CMK (cell line): ENCODE measurements at places on chromosomes 4 and X.
A peak's percentile ranks its signal among the peaks of the same experiment; 100 is the strongest.

DNA sequence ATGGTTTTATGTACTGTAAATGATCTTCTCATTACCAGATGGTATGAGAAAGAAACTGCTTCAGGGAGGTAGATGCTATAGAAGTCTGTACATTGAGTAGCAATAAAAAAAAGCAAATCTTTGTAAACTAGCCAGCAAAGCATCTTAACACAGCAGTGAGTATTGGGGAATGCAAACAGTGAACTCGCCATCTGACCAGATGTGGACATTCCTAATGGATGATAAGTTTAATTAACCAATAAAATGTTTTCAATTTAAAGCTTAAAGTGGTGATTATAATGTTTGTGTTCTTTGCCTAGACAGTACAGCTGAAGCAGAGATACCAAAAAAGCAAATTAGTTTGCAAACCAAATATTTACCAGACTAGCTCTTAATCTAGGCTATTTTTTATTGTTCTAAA lies 1144.2 kb downstream of the FAT4 start:
- DNase-seq = no peak

DNA sequence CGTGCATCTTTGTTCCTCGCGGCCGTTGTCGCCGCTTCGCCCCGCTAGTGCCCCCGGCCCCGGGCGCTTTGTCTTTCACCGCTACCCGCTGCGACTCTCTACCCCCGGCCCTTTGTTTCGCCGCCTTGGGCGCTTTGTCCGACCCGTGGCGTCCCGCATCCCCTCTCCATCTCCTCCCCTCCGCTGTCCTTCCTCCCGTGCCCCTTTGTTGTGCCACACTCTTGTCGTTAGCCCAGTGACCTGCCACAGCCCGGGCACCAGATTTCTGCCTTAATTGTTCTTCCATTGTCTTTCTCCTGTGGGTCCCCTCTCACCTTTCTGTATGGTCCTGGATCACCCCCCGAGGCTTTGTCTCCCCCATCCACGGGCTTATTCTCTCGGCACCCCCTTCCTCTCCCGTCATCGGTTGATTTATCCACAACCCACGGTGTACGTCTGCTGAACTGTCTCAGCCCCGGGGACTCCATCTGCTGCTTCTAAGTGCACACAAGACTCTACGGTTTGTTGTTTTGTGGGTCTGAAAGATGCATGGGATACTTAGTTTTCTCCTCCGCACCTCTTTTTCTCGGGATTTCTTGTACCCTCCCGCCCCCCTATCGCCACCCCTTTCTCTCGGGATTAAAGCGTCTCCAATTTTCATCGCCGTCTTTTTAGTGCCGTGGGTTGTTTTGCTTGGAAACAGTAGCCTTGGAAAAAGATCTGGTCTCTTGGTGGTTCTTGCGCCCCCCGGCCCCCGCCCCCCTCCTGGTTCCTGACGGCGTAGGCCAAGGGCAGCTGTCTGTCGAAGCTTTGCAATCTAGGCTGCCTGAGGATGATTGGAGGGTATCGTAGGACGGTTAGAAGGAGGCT lies 783 bp downstream of the RBPJ start:
- DNase-seq = no peak

GRCh38 chrX:10265775-10266174 lies 109.0 kb downstream of the CLCN4 start:
- DNase-seq = no peak

DNA sequence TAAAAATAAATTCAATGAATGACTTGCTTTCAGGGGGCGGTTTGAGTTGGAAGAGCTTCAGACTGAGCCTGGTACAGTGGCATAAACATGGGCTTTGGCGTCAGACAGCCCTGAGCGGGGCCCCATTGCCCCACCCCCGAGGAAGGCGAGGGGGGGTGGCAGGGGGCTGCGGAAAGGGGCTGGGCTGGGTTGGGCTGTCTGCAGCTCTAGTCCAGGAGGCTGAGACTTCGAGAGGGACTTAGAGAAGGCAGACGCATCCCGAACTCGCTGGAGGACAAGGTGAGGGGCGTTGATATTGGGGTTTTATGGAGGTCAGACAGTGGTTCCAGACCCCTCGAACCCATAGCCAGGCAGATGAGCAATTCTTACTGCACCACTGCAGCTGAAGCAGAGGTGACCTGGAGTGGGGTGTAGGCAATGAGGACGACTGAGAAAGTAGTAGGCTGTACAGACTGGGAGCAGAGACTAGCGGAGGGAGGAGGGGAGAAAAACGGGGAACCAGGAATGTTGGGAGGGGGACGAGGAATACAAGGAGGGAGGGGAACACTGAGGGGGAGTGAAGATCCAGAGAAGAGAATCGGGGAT lies at the start of gene MAGED2:
Gene MAGED2 (plus strand): TSS at position 222 of the 585 bp plus-strand sequence. CDS start 1,587 bp downstream, outside the sequence.
- peak; percentile 38 for DNase-seq

GRCh38 chr4:125507141-125507540 lies 192.4 kb downstream of the FAT4 start:
- DNase-seq = no peak

DNA sequence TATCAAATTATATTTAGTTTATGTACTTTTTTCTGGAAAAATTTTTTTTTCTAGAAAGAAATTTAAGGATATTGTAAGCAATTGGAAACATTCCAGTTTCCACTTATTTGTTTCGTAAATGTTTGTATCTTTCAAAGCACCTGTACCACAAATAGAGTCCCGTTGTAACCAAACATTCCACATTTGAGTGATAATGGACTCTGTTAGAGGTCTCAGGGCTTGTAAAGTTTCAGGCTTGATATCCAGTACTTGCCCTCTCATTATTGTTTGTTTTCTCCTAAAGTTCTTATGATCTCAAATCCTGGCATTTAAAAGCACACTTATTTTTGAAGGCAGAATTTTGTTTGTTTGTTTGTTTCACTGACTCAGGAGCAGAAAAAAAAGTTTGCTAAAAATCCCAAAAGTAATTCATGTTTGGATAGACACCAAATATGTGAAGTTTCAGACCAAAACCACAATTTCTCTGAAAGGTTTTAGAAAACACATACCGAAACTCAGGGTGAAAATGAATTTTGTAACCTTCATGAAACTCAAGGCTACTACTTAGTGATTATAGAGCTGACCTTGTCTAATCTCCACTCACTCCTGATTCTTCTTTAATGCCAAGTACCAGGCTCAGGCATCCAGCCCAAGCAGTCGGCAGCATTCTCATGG lies 5.7 kb upstream of the TMEM192 start:
- no peak for DNase-seq

DNA sequence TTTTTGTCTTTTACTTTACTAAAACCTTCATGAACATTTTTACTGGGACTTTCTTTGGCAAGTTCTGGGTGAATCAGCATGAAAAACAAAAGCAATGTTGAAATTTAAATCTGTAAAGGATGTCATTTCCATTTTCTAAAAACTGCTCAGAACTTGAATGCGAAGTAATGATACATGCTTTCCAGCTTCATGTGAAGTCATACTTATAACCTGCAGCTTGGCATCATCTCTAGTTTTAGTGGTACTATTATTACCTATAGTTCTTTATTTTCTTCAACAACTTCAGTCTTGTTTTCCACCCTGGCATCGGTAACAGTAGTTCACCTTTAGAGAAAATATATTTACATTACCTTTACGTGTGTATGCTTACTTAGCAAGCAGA lies 421.4 kb upstream of the DIPK2B start:
- DNase-seq = no peak

DNA sequence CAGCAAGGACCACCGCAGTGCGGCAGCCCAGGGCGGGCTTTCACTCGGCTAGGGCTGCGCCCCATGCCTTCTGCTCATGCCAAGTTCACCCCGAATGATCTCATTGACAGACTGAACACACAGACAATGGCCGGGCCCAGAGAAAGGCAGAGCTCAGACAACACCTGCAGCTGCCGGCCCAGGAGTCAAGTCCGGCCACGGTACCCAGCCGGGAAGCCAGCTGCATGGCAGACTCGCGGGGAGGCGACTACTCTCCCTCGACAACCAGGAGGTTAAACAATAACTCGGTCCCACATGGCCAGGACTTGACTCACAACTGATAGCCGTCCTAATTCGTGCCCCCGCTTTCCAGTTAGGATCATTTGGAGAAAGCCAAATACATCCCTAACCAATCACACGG lies 50.4 kb downstream of the ABLIM2 start:
- no peak for DNase-seq

DNA sequence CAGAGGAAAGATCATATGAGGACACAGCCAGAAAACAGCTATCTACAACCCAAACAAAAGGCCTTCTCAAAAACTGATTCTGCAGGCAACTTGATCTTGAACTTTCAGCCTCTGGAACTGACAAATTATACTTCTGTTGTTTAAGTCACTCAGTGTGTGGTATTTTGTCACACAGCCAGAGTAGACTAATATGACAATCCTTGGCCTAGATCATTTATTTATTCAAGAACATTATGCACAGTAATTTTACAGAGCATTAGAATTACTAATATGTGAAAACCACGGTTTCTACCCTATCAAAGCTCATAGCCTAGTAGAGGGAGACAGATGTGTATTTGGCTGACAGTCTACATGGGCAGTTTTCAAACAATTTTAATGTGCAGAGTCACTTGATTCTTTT lies 167.8 kb upstream of the PCDH18 start:
- DNase-seq = no peak

DNA sequence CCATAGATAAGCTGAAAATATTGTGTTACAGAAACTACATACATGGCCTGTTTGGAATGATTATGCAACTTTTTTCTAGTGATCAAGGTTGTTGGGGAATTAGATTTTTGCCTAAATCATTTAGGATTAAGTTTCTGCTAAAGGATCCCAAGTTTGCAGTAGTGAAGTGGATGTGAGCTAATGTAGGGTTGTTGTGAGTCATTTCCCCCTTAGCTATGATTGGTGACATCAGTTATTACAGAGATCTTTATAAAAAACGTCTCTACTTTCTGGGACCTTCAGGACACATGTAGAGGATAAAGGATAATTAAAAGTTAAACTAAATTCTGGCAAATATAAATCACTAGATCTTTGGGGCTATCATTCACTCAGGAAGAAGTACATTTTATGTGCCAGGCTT lies 133.3 kb downstream of the GATB start:
- no peak for DNase-seq

GRCh38 chrX:130896026-130896425 lies 7.0 kb downstream of the ENOX2 start:
- DNase-seq = no peak

- DNase-seq = no peak
Observed at GRCh38 chrX:124348885-124349453, 2.6 kb downstream of the SH2D1A start.

GRCh38 chrX:78979789-78980464 lies 34.7 kb downstream of the P2RY10 start:
- no peak for DNase-seq

- no peak for DNase-seq
Observed at GRCh38 chr4:2647403-2648158, 108.6 kb downstream of the TNIP2 start.

GRCh38 chrX:103817502-103817901 lies 14.6 kb downstream of the RAB9B start:
- DNase-seq = no peak

DNA sequence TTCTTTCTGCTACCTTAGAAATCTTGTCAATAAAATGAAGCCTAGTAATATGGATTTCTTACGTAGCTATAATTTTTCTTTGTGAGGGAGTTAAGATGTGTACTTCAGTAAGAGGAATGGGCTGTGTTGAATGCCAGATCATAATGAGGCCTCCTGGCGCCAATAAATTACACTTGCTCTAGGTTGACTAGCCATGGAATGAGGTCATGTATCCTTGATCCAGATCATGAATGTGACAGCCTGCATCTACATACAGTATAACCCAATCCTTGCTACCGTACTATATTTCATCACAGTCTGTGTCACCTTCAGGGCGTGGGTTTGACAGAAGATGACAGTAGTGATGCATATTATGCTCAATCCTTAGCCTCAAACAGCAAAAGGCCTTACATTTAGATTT lies 36.2 kb downstream of the NHS start:
- no peak for DNase-seq

DNA sequence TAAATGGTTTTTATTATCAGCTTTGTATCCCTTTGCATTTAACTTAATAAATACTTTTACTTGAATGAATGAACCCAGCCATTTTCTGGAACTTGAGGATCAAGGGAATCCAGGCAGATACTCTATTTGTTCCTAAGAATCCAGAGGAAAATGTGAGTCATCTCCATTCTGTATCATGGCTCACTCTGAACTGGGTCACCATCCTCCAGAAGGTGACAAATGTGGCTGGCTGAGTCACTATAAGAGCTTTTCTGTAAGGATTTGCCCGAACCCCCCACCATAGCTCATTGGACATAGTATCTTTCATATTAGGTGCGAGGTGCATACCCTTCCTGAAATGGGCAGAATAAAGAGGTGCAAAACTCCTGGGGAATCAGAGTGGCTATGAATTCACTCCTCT lies 25.8 kb downstream of the RTL9 start:
- DNase-seq = no peak

- DNase-seq = no peak
Observed at GRCh38 chr4:154779362-154779947, 1.6 kb upstream of the RBM46 start.

DNA sequence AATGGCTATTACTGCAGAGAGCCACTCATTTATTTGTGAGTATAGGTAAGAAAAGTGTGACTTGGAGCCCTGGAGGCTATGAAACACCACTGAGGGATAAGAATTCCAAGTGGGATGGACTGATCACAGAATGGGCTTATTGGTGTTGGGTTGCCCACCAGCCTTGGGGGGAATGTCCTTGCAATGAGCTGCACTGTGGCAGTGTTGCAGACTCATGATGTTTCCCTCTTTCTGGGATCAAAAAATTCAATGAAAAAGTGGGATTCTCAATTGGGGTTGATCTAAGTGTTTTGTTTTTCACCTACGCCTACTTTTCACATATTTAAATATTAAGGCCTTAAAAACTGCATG lies 1024.5 kb upstream of the PCDH10 start:
- no peak for DNase-seq

- DNase-seq = no peak
Observed at GRCh38 chrX:137425273-137425902, 140.5 kb upstream of the ZIC3 start.
